Myocyte (in vitro differentiated cells): ENCODE measurements at places on chromosomes 11 and 22. TPM values are rescaled to one million over a fixed set of nuclear protein-coding genes. Genes with fewer than 3 reads are reported as not detected.

The PAX6 gene
- 0.05 and 1.3 TPM in 2 replicates for total RNA-seq

The DERL3 gene
- 1.5 and 4.6 TPM in 2 replicates for total RNA-seq

The LGR4 gene
- total RNA-seq: 17.3 and 17.7 TPM in 2 replicates

The SLC25A45 gene
- total RNA-seq: 2.9 and 4.6 TPM in 2 replicates

The SLC7A4 gene
- 0.70 and 1.3 TPM in 2 replicates for total RNA-seq

The ACRV1 gene
- 0.21 TPM in 1 of 2 replicates, not detected in the other for total RNA-seq

The SLC22A6 gene
- total RNA-seq: not detected in 2 replicates

The ASPHD2 gene
- 0.21 and 0.83 TPM in 2 replicates for total RNA-seq

The GTF2H1 gene
- 70.1 and 77.4 TPM in 2 replicates for total RNA-seq

The CCDC86 gene
- total RNA-seq: 19.2 and 24.1 TPM in 2 replicates

The APOA5 gene
- total RNA-seq: not detected in 2 replicates

The HEPHL1 gene
- not detected in 2 replicates for total RNA-seq

The OSBP2 gene
- 19.3 and 29.7 TPM in 2 replicates for total RNA-seq

The BDNF gene
- total RNA-seq: 2.8 and 4.5 TPM in 2 replicates

The CRYBA4 gene
- total RNA-seq: not detected in 2 replicates

The NPTXR gene
- total RNA-seq: 0.47 and 0.96 TPM in 2 replicates

The OR2AG2 gene
- total RNA-seq: not detected in 2 replicates

The DEUP1 gene
- not detected in 2 replicates for total RNA-seq

The TEF gene
- 10.3 and 10.5 TPM in 2 replicates for total RNA-seq

The RBMXL2 gene
- total RNA-seq: not detected in 2 replicates

The PRODH gene
- total RNA-seq: 0.43 and 0.73 TPM in 2 replicates

The XPNPEP3 gene
- total RNA-seq: 9.1 and 12.6 TPM in 2 replicates

The GDPD5 gene
- 16.1 and 18.3 TPM in 2 replicates for total RNA-seq

The MUC6 gene
- total RNA-seq: not detected in 2 replicates

The MS4A6E gene
- total RNA-seq: not detected in 2 replicates

The AQP11 gene
- 2.9 and 3.7 TPM in 2 replicates for total RNA-seq

The CD6 gene
- total RNA-seq: 0.08 TPM in 1 of 2 replicates, not detected in the other

The PSMC3 gene
- 257 and 296 TPM in 2 replicates for total RNA-seq

The OR5T2 gene
- total RNA-seq: not detected in 2 replicates

The CCDC85B gene
- 76.4 and 102 TPM in 2 replicates for total RNA-seq

The FRMD8 gene
- 36.2 and 49.1 TPM in 2 replicates for total RNA-seq

The EI24 gene
- total RNA-seq: 90.2 and 94.6 TPM in 2 replicates

The KCNK4 gene
- total RNA-seq: not detected in 2 replicates

The OR51B2 gene
- 0.80 TPM in 1 of 2 replicates, not detected in the other for total RNA-seq

The F2 gene
- total RNA-seq: not detected in 2 replicates

The MB gene
- total RNA-seq: 3.9 and 6.2 TPM in 2 replicates

The DMC1 gene
- 0.52 and 1.2 TPM in 2 replicates for total RNA-seq

The APOL4 gene
- total RNA-seq: 5.1 and 9.2 TPM in 2 replicates

The MYO7A gene
- 0.57 and 0.96 TPM in 2 replicates for total RNA-seq

The PLAAT5 gene
- total RNA-seq: 0.52 and 2.8 TPM in 2 replicates
